Kidney epithelial cell (primary cell): ENCODE measurements at places on chromosomes 12 and 14. TPM values are rescaled to one million over a fixed set of nuclear protein-coding genes. Genes with fewer than 3 reads are reported as not detected.

DNA sequence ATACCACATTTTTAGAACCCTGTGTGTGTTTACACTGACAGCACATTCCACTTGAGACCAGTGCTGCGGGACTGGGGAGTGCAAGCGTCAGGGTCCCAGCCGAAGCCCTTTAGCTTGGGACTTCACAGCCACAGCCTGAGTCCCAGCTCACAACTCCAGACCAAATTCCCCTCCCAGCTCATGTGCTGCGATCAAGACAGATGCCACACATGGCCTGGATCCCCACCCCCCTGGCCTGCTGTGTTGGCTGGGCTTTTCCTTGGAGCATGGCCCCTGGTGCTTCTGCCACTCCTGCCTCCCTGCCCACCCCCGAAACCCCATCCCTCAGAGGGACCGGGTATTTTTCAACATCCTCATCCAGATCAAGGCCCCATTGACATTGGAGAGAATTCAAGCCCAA lies 63.7 kb downstream of the WDR20 start:
- no peak for DNase-seq

- no peak for DNase-seq
These were observed 16.9 kb downstream of the MMP17 start for GRCh38 chr12:131845121-131845520.

DNA sequence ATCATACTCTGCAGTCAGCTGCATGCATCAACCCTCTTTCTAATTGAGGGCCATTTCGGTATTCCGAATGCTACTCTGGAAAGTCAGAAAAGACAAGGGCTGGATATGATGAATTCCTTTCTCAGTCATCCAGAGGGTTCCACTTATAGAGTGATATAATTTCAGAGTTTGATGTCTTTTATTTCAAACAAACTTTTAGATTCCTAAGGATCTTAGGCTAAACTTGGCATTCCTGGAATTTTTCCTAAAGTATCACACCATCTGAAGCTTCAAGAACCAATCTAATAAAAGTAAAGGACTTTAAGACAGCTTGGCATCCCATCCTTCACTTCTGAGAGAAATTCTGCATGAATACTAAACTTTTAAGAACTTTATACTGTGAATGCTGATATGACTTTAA lies 69.3 kb upstream of the KCNJ8 start:
- no peak for DNase-seq

DNA sequence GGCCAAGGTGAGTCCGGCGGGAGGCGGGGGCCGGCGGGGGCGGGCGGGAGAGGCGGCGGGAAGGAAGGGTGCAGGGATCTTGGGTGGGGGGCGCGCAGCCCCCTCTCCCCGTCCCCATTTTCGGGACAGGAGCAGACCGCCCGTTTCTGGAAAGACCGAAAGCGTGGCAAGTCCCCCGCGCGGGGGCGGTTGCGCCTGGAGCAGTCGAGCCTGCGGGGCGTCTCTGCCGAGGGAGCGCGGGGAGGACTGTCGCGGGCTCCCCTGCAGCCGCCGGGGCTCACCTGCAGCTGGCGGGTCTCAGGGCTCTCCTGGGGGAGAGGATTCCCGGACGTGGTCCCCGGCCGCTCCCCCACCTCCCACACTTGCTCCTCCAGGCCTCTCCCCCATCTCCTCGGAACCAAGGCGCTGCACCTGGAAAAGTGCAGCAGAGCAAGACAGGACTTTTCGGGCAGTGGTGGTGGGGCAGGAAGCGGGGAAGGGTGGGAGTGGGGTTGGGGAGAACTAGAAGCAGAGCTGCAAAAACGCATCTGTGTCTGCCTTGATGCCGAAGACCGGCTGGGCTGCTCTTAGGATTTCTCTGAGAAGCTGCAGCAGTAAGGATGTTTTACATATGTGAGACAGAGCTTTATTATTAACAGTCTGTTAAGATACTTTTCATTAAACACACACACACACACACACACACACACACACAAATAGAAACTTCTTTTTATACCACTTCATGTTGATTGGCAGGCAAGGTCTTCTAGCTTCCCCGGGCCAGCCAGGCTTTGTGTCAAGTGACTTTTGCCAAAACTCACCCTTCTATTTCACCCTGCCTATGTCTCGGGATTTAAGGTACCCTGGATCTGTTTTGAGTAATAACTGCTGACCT lies 677 bp downstream of the C12orf75 start:
- DNase-seq: no peak

GRCh38 chr12:31006416-31007152 lies 67.1 kb upstream of the DDX11 start:
- no peak for DNase-seq

GRCh38 chr14:47826809-47827208 lies 151.4 kb upstream of the MDGA2 start:
- no peak for DNase-seq

DNA sequence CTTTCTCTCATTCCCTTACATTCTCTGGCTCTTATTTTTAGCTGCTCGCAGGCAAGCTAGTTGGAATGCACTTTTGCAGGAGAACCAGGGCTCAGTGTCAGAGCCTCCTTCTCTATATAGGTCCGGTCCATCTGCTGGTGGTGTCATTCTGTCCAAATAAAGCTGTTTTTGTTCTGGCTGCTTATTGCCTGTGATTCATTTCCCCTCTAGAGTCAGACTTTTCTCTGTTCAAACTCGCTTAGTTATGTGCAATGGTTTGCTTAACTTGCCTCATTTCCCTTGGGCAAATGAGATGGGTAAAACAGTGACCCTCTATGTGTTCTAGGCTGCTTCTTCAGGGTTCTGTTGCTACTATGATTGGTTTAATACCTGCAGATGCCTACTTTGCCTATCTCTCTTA lies 2.9 kb downstream of the SMARCD1 start:
- no peak for DNase-seq

DNA sequence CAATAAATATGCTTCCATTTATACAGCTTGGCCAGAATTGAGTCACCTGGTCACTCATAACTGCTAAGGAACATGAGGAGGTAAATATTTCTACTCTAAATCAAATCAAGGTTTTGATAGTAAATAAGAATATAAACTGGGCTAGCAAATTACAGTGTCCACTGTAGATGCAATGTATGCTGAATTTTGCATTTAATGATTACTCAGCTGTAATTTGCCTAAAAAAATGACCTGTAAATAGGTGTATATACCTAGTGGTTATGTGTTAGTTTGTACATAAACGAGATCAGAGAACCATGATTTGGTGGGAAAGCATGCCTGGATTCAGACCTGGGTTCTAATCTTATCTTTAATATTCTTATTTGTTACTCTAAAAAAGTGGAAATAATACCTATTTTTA lies 76.6 kb upstream of the CNTN1 start:
- no peak for DNase-seq

ACSM4 gene
- total RNA-seq: not detected in 2 replicates

PMCH gene
- total RNA-seq: not detected in 2 replicates

CPSF2 gene
- total RNA-seq: 53.7 and 56.7 TPM in 2 replicates

GPR65 gene
- total RNA-seq: not detected in 2 replicates

KLRD1 gene
- total RNA-seq: under 0.01 and 1.5 TPM in 2 replicates

SCN8A gene
- total RNA-seq: 1.3 and 3.1 TPM in 2 replicates
